Stimulated activated CD8-positive, alpha-beta memory T cell treated with anti-CD3 and anti-CD28 coated beads, Interleukin-7, amount 100 ng/mL, for 4 hours (primary cell): ENCODE measurements at places on chromosomes 13 and 19.

GRCh38 chr19:8703223-8703622 lies 4.6 kb upstream of the ACTL9 start:
- DNase-seq: no peak

GRCh38 chr13:24650161-24650560 lies 30.0 kb upstream of the ATP12A start:
- no peak for DNase-seq

DNA sequence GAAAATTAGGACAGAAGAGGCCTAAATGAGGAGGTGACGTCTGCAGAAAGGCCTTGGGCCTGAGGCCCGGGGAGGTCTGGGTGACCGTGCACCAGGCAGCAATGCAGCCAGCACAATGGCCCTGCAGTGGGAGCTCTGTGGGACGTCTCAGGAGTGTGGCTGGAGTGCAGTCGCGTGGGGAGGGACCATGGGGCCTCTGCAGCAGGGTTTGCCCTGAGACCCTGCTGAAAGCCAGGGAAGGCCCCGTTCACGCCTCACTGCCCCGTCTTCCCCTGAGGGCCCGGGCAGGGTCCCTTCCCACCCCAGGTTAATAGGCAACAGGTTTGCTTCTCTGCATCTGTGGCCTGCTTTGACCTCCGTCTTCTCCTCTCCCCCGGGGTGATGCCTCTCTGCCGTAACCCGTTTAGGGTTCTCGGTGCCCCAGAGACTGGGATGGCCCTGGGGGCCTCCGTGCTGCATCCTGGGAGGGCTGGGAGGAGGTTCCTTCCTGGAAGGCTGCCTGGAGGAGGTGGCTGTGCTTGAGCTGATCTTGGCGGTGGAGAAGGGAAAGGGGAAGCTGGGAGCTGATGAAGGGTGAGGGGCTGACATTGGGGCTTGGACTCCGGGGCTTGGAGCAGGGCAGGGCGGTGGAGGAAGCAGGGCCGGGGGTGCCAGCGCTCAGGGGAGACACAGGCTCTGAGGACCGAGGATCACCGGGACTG lies 9.7 kb downstream of the PALM start:
- DNase-seq: no peak

- DNase-seq: no peak
Observed at GRCh38 chr13:80605716-80606115, 264.8 kb upstream of the SPRY2 start.

DNA sequence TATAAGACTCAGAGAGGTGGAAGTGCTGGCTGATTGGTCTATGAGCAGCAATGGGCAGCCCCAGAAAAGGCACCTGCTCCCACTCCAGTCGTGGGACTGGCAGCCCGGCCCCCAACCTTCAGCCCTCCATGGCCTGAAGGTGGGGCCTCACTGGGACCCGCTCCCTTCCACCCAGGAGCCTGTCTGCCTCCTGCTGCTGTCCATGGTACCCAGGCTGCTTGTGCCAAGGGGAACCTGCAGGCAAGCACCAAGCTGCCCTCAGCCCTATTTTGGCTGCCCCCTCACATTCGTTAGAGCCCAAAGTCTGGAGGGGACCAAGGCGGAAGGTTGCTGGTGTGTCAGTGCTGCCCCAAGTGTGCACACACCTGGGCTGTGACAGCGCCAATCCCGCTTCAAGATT lies 2304.9 kb downstream of the PCDH9 start:
- no peak for DNase-seq

- DNase-seq: peak; percentile 59
Observed at GRCh38 chr19:10270180-10270615, 722 bp upstream of the ICAM1 start.

DNA sequence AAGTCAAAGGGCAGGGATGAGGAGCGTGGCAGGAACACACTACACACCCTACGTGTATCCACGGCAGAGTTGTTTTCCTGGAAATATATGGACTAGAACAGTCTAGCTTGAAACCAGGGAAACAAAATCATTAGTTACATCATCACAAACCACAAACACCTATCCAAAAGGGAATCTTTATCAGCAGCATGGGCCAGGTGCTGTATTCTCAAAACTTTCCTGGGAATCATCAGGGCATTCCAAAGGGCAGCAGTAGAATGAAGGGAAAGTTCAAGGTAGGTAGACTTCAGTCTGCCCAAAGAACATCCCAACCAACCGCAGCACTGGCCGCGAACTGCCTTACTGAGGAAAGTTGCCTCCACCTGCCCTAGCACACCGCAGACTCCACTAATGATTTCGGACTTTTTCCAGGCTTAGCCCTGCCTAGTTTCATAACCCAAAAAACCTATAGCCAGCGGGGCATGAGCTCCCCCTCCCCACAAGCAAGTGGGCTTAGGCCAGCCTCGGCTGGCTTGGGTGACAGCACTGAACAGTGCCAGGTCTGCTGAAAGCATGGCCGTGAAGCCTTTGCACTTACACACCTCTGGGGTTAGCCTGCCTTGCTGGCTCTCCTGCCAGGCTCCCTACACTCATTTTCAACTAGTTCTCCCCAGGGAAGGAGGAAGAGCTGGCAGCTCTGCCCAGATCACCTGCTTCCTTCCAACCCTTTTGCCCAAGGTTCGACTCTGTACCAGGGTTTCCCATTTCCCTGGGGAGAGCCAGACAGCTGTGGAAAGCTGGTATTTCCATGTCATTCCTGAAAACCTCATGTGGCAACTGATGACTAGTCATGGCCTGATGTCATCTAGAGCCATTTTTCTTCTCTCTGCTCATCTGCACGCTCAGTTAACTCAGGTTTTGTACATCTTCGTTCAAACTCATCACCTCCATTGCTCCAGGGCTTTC lies 77.3 kb upstream of the UBAC2 start:
- DNase-seq: no peak

- no peak for DNase-seq
Observed at GRCh38 chr13:64413529-64413928, 2816.6 kb downstream of the PCDH9 start.

DNA sequence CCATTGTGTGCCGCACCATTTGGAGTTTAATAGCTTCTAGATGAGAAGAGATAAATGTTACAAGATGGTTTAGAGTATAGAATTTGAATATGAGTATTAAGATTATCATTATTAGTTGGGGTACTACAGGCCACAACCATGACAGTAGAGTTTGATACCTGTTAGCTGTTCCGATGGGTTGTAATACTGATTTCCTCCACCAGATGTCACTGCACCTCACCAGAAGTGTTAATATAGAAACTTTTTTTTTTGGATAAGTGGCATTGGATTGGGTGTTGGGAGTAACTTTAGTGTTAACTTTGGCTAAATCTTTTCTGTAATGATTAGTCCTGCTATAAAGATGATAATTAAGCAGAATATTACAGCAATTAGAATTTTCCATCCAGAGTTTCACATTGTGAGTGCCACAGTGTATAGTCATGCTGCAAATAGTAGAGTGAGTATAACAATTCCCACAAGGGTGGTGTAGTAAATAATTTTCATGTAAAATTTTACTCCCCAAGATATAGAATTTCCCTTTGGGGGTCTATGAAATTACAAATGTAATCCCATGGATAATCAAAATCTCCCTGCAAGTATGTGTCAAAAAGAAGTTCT lies 56.3 kb downstream of the PSG3 start:
- DNase-seq: no peak

GRCh38 chr13:31236211-31236786 lies 36.5 kb downstream of the B3GLCT start:
- no peak for DNase-seq

DNA sequence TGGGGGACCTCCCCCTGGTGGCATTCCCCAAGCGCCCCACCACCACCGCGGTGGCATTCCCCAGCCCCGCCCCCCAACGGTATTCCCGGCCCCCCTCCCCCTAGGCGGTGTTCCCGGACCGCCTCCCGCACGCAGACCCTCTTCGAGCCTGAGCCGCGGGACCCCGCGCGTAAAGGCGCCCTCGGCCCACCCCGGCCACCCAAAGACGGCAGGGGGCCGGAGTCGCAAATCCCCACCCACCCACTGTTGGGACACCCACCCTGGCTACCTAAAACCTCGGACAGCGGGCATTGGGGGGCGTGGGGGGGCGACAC lies 22.4 kb downstream of the OLFM2 start:
- DNase-seq: no peak

DNA sequence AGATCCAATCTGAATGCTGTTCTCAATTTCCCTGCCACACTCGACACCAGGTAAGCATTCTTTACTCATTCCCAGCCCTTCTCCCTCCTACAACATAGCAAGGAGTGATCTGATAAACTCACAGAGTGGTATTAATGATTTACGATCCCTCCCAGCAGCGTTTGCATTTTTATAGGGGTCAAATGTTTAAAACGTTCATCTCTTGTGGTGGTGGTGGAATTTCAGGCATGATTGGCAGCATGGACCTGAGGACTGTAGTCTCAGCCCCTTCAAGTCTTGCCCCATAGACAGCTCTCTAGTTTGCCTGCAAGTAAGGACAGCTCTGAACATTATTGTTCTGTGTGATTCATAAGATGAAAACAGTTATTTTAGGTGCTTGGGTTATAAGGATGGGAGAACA lies 565.7 kb downstream of the EFNB2 start:
- DNase-seq: no peak

DNA sequence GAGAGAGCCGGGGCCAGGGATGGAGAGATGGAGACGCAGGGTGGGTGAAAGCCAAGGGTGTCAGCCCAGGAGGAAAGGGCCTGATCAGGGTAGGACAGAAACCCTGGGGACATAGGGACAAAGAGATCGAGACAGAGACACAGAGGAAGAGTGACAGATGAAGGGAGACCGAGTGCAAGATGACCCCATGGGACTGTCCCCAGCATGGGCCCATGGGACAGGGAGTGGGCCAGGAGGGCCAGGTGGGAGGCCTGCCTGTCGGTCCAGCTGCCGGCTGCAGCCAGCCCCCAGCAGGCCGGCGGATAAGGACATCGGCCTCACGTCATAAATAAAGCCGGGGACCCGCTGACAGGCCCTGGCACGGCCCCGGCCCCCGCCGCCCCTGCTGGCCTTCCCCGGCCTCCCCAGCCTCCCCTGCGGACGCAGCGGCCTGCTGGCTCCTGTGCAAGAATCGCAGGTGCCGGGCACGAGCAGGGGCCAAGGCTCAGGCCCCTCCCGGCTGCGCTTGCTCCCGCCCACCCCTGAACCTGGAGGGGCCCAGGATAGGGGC lies 6.3 kb downstream of the REX1BD start:
- no peak for DNase-seq

- DNase-seq: no peak
Observed at GRCh38 chr13:29067306-29067945, 247.3 kb downstream of the MTUS2 start.

GRCh38 chr19:23799321-23799720 lies 40.6 kb upstream of the ZNF681 start:
- peak; percentile 4 for DNase-seq

DNA sequence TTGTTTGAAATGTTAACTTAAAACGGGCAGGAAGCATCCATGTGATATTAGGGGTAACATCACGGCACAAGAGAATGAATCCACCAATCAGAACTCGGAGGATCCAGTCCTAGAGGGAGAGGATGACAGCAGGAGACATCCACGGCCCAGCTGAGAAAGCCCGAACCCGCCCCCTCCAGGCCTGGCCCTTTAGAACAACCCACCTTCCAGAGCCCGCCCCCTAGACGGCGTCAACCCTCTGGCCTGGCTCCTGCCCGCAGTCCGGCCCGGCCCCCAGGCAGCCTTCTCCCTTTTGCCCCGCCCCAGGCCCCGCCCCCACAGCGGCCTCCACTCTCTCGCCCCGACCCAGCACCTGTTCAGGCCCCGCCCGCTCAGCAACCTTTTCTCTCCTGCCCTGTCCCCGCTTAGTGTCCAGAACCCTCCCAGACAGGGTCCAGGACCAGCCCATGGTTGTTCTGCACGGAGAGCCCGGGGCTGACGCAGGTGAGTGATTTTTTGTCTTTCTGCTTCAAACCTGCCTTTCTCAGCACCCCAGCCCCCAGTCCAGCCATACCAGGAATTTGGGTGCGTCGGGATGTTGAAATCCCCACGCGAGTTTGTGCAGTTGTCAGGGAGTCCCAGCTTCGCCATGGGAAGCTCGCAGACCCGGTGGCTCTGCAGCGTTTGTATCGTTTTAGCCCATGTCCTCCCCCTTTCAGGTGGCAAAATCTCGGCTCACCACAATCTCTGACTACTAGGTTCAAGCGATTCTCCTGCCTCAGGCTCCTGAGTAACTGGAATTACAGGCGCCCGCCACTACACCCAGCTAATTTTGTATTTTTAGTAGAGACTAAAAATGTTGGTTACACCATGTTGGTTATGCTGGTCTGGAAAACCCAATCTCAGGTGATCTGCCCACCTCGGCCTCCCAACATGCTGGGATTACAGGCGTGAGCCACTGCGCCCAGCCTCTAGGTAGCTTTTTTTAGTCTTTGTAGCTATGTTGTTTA lies 16.1 kb downstream of the ZNF816 start:
- no peak for DNase-seq

DNA sequence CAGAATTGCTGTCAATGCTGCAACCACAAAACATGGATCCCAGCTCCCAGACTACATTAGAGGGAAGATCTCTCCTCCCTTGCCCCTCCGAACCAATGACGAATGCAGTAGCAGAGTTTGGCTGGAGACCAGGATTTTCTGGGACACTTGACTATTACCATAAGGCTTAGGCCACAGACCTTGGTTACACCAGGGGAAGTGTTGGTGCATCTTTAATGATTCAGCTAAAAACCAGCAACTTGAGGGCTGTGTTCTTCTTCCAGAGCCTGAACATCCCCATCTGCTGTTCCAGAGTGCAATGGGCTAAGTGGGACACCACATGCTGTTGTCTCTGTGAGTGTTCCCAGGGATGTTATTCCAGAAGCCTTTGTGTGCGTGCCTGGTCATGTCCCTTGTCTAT lies 528.2 kb downstream of the LMO7 start:
- DNase-seq: no peak

GRCh38 chr19:1914826-1915341 lies 9.7 kb downstream of the ADAT3 start:
- DNase-seq: no peak

GRCh38 chr13:74210693-74211393 lies 76.6 kb upstream of the KLF12 start:
- DNase-seq: no peak

GRCh38 chr19:1241417-1242095 lies at the start of gene ATP5F1D:
ATP5F1D (plus strand) TSS chr19:1241751; CDS start chr19:1241851, 100 bp downstream.
- peak; percentile 97 for DNase-seq

GRCh38 chr19:12880551-12881171 lies 588 bp downstream of the DNASE2 start:
- no peak for DNase-seq

GRCh38 chr19:23539499-23539898 lies 144.2 kb upstream of the ZNF91 start:
- DNase-seq: no peak

- no peak for DNase-seq
Observed at GRCh38 chr13:38702669-38703068, 15.8 kb downstream of the FREM2 start.
